Stimulated activated CD4-positive, alpha-beta T cell treated with anti-CD3 and anti-CD28 coated beads, TNF-alpha, amount 100 ng/mL, for 48 hours (primary cell): ENCODE measurements at places on chromosomes 4 and X.

GRCh38 chrX:153768311-153769157 lies 4.5 kb downstream of the PLXNB3 start:
- no peak for DNase-seq

- DNase-seq, result no peak
These were observed 17.1 kb downstream of the AFP start for GRCh38 chr4:73452953-73453700.

DNA sequence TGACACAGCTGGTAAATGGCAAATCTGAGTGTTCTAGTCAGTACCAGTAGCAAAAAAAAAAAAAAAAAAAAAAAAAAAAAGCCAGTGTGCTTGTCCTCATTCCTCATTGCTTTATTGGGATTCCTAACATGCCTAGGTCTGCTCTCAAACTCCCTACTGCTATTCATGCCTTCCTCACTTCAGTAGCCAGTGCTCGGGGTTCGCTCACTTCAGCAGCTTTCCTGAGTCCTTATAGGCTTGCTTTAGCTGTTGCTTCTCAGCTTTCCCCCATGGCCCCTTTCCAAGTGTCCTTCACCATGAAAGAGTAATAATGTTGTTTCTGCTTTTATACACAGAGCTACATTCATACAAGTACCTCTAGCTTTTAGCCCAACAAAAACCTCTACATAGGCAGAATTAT lies 30.8 kb downstream of the SLITRK2 start:
- DNase-seq, result no peak

- DNase-seq, result no peak
These were observed 138.8 kb upstream of the IL15 start for GRCh38 chr4:141497627-141498026.

- DNase-seq, result no peak
These were observed 285.5 kb downstream of the PDGFC start for GRCh38 chr4:156686120-156686519.

DNA sequence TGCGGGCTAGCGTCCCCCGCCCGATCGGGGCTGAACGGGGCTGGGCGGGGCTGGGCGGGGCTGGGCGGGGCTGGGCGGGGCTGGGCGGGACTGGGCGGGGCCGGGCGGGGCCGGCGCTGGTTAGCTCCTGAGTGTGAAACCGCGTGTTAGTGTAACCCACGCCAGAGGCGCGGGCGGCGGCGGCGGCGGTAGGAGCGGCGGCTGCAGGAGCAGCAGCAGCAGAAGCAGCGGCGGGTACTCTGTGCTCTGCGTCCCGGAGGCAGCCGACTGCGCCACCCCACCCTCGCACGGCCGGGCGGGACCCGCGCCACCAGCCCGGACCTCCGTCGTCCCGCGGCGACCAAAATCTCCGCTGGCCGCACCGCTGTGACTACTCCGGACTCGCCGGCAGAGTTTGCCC lies 128.1 kb downstream of the LAS1L start:
- no peak for DNase-seq

GRCh38 chr4:111031001-111031579 lies 408.2 kb upstream of the PITX2 start:
- DNase-seq, result no peak

- no peak for DNase-seq
These were observed 435.7 kb downstream of the RAPGEF2 start for GRCh38 chr4:159538556-159538955.

- no peak for DNase-seq
These were observed 80.6 kb upstream of the DHX15 start for GRCh38 chr4:24664956-24665355.

GRCh38 chr4:150569384-150569987 lies 12.5 kb upstream of the MAB21L2 start:
- DNase-seq, result no peak

- DNase-seq, result no peak
These were observed 1.6 kb upstream of the JCHAIN start for GRCh38 chr4:70667740-70668535.

- DNase-seq, result no peak
These were observed 269.3 kb downstream of the PCDH7 start for GRCh38 chr4:30989508-30989907.

GRCh38 chr4:64781737-64782326 lies 372.6 kb upstream of the TECRL start:
- DNase-seq, result no peak

DNA sequence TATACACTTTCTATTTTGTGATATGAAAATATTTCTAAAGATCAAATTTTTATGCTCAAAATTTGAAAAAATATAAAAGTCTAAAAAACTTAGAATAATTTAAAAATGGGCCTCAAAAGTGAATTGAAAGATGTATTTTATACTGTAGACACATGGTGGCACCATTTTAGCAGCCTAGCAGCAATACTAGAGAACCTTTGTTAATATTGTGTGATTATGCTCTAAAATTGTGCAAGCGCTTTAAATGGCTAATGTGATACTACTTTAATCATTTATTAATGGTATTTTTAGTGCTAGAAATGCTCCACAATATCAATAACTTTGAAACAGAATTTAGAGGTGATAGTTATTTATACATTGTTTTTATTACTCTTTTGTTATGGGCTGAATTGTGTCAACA lies 3.7 kb upstream of the GUF1 start:
- DNase-seq, result no peak

DNA sequence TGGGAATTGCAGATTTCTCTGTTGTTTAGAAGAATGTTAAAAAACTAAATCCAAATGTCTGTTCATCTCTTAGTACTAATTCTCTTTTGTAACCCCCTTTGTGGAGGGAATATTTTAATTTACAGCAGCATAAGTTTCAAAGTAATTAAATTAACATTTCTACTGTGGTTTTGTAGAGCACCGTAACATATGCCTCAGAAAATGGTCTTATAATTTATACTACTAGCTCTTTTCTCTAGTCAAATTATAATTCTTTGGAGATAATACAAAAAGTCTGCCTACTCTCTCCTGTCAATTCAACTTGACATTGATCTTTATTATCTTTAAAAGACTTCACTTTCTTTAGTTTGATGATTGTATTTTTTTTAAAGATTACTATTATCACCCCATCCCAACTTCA lies 759.0 kb downstream of the ADGRL3 start:
- DNase-seq, result no peak

- DNase-seq, result no peak
These were observed 98.2 kb downstream of the FRYL start for GRCh38 chr4:48681856-48682255.

DNA sequence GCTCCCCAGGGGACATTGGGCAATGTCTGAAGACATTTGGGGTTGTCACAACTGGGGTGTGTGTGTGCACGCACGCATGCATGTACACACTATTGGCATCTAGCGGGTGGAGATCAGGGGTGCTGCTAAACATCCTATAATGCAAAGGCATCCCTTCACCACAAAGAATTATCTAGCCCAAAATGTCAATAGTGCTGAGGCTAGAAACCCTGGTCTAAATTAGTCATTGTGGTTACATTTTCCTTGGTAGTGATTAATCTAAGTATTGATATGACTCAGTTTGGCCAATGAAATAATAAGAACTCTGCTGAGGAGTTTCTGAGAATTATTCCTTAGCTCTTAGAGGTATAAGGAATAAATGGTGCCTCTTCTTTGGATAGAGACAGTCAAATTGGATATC lies 200.2 kb downstream of the CLCN4 start:
- no peak for DNase-seq

DNA sequence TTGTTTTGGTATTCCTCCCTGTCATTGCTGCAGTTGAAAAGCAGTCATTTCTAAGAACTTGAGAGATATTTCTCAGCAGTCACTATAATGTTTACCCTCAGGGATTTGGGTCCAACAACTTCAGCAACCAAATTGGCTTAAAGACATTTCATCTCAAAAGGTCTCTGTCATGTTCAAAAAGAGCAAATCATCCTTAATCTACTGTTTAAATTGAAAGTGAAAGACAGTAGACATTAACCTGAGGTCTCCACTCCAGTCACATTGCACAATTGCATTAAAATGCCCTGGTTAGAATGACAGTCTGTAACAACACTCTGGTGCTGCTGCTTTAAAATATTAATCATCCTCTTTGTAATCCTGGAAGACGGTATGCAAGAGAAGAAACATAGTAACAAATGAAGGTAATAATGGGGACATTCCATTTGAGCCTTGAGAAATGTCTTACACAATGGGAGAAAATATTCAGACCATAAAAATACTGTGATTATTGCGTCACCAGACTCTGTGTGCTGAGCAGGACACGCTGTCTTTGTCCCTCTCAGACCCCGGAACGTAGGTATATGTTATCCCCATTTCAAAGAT lies 90.2 kb upstream of the UNC5C start:
- no peak for DNase-seq

DNA sequence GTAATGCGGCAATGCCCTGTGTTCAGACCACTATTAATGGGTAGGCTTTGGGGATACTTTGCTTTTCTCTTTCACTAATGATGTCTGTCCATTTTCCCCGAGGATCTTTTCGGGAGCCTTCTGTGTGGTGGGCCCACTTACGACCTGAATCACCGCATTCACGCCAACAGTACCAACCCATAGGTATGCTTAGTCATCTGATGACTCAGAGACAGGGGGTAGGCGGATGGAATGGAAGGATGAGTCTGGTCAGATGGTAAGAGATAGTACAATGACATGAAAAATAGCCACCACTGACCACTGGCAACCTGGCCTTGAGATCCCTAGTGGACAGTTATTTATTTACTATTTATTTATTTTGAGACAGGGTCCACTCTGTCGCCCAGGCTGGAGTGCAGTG lies 76.0 kb upstream of the DHRSX start:
- no peak for DNase-seq

DNA sequence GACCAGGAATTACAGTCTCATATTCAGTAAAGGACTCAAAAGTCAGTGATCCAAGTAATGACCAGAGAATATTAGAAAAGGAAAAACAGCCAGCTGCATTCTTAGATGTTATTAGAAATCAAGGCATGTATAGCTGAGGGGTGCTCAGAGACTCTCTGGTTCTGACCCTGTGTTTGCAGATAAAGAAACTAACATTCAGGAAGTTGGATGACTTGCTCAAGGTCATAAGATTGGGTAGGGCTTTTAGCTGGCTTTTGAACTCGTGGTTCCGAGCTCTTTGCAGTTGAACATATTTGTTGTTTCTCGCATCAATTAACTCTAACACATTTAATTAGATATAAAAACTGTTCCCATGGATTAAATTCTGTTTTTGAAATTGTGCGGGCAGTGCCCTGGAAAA lies 62.5 kb upstream of the ENPP6 start:
- no peak for DNase-seq

GRCh38 chr4:63105839-63106238 lies 1303.4 kb downstream of the TECRL start:
- DNase-seq, result no peak

DNA sequence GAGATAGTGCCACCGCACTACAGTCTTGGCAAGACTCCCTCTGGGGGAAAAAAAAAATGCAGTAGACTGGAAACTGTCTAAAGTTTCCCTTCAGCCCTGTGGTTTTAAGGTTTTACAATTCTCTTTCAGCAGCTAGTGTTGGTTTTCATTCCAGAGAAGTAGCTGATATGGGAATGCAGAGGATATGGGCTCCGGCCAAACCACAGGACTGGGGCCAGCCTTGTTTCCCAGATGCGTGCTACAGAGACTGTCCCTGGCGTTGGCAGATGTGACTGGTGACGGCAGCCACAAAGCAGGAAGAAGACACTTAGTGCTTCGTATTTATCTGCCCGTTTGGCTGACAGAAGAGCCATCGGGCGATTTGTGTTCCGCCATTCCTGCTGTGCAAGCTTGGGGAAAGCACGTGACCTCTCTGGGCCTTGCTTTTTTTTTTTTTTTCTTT lies 43.2 kb downstream of the ZBTB49 start:
- DNase-seq, result no peak

- DNase-seq, result no peak
These were observed 20.0 kb downstream of the SH3RF1 start for GRCh38 chr4:169250796-169251195.

- no peak for DNase-seq
These were observed 54.4 kb upstream of the GAB1 start for GRCh38 chr4:143282211-143282707.

DNA sequence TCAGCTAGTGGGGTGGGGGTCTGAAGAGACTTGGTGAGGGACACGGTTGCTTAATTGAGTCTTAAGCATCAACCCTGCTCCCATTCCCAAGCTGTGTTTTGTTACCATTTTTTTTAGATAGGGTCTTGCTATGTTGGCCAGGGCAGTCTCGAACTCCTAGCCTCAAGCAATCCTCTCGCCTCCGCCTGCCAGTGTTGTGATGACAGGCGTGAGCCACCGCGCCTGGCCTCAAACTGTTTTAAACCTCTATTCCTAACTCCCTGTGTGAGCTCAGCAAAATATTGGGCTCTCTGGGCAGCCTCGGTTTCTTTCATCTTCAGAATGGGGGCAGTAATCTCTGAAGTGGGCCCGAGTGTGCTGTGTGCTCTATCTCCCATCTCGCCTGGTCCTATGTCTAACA lies 26.3 kb upstream of the BCORL1 start:
- DNase-seq, result no peak

GRCh38 chr4:181524499-181524898 lies 718.7 kb upstream of the TENM3 start:
- no peak for DNase-seq

DNA sequence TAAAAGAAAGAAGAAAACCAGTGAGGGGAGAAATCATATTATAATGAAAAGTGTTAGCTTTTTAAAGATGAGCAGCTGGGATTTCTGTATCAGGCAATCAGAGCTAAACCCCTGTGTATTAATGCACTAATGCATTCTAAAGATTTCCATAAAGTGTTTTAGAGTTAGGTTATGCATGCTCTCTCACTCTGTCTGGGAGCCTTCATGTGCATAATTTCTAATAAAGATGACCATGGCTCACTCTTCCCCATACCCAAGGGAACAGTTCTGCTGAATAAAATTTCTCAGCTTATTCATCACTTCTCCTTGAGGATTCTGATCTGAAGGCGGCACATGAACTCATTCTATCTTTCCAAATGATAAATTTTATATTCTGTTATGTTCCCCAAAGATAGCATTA lies 129.4 kb downstream of the DKK2 start:
- no peak for DNase-seq

GRCh38 chr4:38967260-38968095 lies 64.7 kb downstream of the TMEM156 start:
- DNase-seq, result no peak

DNA sequence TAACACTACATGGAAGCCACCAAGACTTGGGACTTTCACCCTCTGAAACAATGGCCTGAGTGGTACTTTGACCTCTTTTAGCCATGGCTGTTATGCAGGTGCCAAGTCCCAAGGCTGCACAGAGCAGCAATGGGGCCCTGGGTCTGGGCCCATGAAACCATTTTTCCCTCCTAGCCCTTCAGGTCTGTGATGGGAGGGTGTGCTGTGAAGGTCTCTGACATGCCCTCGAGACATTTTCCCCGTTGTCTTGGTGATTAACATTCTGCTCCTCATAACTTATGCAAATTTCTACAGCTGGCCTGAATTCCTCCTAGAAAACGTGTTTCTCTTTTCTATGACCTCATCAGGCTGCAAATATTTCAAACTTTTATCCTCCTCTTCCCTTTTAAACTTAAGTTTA lies 30.4 kb upstream of the ADGRA3 start:
- DNase-seq, result no peak

GRCh38 chr4:163245044-163245728 lies 78.5 kb upstream of the NAF1 start:
- no peak for DNase-seq

- no peak for DNase-seq
These were observed 678.0 kb upstream of the INTU start for GRCh38 chr4:126954537-126955291.

- DNase-seq, result no peak
These were observed 1.9 kb upstream of the HAUS3 start for GRCh38 chr4:2243681-2244380.

GRCh38 chrX:72295745-72296144 lies 10.0 kb downstream of the CITED1 start:
- no peak for DNase-seq
